GM04503 (cell line): ENCODE measurements at places on chromosomes 1 and 21.
A peak's percentile ranks its signal among the peaks of the same experiment; 100 is the strongest.

- DNase-seq: no peak
These were observed 14.0 kb downstream of the GTF2B start for GRCh38 chr1:88877382-88877825.

DNA sequence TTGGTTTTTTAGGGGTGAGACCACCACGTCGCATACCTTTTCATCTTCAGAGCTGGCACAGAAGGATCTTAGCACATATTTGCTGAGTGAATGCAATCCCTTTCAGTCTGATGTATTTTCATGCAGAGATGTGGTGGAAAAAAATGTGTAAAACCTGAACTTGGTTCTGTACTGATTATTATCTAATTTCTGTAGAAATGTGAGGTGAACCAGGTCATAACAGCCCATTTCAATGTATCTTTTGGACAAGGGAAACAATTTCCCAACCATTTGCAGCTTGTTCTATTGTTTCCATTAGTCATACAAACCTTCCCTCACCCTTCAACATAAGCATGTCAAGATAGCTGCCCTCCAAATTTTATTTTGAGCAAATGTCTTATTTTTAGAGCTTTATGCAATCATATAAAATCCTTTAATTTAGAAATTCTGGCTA, 46.8 kb upstream of the RUNX1 start:
- DNase-seq: peak; percentile 37

DNA sequence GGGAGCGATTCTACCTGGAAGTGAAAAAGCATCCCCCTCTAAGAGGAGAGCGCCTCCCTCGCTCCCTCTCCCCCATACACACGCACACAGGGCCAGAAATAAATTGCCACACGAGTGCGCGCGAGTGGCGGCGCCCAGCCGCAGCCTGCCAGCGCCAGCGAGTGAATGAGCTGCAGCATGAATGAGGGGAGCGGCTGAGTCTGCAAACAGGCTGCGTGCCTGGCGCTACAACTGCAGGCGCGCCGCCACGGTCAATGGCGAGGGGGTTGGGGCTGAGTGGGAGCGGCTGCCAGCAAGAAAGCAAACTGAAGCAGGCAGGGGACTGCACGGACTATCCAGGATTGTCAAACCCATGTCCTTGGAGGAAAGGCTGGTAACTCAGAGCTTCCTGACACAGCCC, 2.2 kb downstream of the CAMK1G start:
- no peak for DNase-seq

GRCh38 chr1:230068952-230069684, 2.1 kb downstream of the GALNT2 start:
- DNase-seq: no peak

GRCh38 chr1:109979489-109980091, 5.0 kb upstream of the AHCYL1 start:
- peak; percentile 49 for DNase-seq

DNA sequence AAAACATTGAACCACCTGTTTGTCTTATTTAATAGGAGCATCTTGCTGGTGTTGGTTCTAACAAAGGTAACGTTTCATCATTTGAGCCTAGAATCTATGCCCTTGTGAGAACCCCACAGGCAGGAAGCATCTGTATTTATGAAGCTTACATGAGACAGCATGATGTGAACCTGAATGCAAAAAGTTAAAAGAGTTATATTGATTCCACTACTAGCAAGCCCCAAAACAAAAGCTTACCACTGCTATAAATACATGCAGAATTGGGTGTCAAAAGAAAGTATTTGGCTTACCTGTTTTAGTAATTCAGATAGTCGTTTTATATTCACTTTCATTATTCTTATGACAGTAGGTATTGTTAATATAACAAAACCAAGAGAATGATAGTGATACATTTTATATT, 301.2 kb upstream of the ADGRL2 start:
- DNase-seq: no peak

- DNase-seq: no peak
These were observed 43.1 kb upstream of the PIGC start for GRCh38 chr1:172486805-172487454.

- DNase-seq: no peak
These were observed 23.4 kb downstream of the GORAB start for GRCh38 chr1:170555370-170555769.

DNA sequence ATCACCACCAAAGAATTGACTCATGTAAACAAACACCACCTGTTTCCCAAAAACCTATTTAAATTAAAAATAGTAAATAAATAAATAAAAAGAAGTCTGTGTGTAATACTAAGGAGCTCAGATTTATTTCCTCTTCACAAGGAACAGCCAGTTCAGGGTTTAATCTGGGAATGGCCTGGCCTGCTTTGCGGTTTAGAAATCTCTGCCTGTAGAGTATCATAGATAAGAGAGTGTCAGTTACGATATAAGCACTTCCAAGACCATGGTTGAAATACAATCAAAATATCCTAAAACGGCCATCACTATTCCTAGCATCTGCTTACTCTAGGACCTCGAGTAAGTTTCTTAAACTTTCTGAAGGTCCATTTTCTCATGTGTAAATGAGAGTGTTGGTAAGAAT, 274.4 kb downstream of the PLPP3 start:
- no peak for DNase-seq

GRCh38 chr1:31064111-31064717, 1.3 kb downstream of the PUM1 start:
- DNase-seq: no peak

- no peak for DNase-seq
These were observed 31.7 kb downstream of the PRMT2 start for GRCh38 chr21:46666941-46667740.

GRCh38 chr1:198287916-198288315, 131.1 kb downstream of the NEK7 start:
- DNase-seq: no peak

GRCh38 chr1:228850141-228851100, 115.1 kb downstream of the RHOU start:
- DNase-seq: no peak

DNA sequence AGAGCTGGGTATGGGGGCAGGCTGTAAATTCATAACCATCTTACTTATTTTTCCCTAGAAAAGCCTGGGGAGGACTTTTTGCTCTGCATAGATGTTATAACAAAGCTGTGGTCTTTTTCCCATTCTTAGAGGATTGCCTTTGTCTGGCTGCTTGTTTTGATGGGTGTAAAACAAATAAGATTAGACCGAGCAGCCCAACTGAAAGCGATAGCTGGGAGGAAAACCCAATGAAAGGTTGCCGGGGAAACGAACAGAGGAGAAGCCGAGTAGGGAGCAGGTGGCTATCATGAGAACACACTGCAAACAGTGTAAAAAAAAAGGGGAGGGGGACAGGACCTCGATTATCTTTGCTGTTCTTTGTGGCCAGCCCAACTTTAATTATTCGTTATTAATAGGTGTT, 1.9 kb downstream of the ELAVL4 start:
- DNase-seq: no peak

DNA sequence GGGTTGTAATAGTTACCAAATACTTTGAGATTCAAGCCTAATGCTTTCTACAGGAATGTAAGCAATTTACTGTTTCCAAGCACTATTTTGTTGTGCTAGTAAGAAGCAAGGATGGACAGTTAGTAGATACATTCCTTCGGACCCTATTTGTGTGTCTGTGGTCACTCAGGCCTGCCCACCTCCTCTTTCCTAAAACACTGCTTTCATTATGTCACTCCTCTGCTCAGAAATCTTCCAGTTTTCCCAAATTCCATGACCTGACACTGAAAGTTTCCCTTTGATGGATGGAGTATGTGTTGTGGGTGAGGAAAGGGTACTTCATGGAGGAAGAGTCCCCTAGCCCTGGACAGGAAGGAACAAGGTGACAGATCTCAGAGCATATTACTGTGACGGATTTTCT, 141.1 kb downstream of the DISP1 start:
- no peak for DNase-seq

DNA sequence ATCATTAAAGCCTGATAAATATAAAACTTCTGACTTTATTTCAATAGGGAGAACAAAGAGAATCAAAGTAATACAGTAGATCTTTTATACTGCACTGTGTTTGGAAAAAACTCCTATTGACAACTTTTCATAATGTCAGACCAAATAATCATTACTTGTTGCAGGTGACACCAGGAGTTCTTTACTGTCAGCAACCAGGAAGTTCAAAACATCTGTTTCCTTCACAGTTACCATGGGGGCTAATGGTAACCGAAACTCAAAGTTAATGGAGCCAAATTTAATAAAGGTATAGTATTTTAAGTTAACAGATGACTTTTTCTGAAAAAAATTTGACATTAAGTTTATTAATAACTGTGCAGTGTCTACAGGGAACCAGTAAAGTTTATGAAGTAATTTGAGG, 10.6 kb downstream of the EFCAB7 start:
- DNase-seq: no peak

- peak; percentile 43 for DNase-seq
These were observed 104.9 kb downstream of the PTGS2 start for GRCh38 chr1:186575348-186575747.

DNA sequence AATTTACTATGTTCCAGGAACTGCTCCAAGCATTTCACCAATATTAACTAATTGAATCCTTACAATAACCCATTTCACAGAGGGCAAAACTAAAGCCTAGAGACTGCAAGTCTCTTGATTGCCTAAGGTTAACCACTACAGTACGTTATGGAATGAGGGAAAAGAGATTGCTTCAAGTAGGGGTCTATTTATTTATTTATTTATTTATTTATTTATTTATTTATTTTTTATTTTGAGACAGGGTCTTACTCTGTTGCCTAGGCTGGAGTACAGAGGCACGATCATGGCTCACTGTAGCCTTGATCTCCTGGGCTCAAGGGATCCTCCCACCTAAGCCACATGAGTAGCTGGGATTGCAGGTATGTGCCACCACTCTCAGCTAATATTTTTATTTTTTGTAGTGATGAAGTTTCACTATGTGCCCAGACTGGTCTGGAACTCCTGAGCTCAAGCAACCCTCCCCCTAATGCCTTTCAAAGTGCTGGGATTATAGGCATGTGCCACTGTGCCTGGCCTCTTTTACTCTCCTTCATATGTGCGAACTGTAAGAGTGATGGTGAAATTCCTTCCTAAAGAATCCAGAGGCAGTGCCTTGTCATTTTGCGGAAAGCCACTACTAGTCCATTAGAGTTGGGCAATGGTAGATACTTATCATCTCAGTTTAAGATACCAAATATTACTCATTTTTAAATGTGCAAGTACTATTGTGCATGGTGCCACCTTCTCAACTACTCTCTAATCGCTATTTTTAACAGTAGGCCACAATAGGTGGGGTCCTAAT, 65.7 kb upstream of the CYP2J2 start:
- DNase-seq: no peak

- no peak for DNase-seq
These were observed 61.8 kb upstream of the NBL1 start for GRCh38 chr1:19582318-19582717.

GRCh38 chr1:42753070-42753469, 13.0 kb upstream of the CLDN19 start:
- no peak for DNase-seq

GRCh38 chr1:217917281-217917887, 286.2 kb downstream of the SPATA17 start:
- DNase-seq: no peak

DNA sequence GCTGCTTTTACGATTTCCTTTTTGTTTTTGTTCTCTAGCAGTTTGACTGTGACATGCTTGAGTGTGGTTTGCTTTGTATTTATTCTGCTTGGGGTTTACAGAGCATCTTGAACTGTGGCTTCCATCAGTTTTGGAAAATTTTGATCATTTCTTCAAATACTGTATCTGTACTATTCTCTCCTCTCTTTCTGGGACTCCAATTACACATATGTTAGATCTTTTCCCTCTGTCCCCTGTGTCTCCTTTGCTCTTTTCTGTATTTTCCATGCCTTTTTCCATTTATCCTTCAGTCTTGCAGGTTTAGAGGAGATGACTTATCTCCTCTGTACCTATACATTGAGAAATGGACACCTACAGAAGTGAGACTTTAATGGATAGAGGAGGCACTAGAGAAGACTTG, 31.7 kb downstream of the COQ8A start:
- no peak for DNase-seq

DNA sequence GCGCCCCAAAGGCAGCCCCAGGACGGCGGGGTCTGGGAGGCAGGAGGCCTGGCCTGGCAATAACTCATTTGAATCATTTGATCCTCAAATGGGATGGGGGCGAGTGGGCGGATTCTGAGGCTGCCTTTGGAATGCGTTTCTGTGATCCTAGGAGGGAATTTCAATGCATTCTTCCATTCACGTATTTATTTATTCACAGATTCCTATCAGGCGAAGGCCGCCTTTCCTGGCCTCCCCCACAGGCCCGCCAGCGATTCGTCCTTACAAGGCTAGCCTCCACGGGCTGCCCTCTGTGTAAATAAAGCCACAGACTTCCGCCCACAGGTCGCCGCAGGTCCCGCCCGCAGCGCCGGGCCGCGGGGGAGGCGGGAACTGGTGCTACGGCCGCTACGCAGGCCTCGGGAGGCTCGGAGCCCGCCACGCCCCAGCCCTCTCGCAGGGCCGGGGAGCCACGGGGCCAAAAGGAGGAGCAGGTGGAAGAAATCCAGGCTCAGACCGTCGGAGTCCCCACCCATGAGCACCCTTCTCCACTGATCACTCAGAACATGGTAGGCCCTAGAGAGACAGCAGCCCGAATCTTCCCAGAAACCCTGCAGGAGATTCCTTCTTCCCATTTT, 31.3 kb upstream of the JUN start:
- no peak for DNase-seq

GRCh38 chr1:18651713-18652112, 21.1 kb downstream of the PAX7 start:
- DNase-seq: no peak

- DNase-seq: no peak
These were observed 132.8 kb upstream of the COL6A1 start for GRCh38 chr21:45848805-45849204.

GRCh38 chr1:186577216-186577615, 103.0 kb downstream of the PTGS2 start:
- DNase-seq: no peak

- no peak for DNase-seq
These were observed 1.8 kb downstream of the CALML6 start for GRCh38 chr1:1916851-1917251.

GRCh38 chr1:30336550-30337323, 386.6 kb downstream of the MATN1 start:
- no peak for DNase-seq

DNA sequence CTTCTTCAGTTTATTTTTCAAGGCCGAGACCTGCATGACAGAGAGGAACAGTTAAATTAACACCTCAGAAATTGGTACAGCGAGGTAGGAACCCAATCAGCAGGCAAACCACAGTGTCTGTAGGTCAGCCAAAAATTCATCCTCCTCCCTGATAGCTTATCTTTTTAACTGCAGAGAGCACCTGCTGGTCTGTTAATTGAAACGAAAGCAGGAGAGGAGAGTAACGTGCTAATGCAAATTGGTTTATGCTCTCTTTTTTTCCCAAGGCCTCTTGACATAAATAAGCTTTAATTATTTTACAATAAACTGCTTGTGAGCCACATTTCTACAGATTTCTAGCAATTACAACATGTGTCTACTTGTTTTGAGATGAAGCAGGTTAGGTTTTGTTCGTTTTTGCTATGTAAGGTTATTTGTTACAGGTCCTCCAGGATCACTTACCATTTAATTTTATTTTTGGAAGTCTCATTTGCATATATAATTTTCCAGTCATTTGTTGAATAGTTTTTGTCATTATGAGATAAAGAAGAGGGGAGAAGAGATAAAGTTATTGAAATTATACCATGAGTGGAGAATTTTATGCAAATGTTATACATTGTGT, 179.9 kb downstream of the DENND1B start:
- no peak for DNase-seq
